NCI-H1092 treated with DMSO at 0.1 percent for 48 hours (cell line): ENCODE measurements at places on chromosomes 6 and 20.

DNA sequence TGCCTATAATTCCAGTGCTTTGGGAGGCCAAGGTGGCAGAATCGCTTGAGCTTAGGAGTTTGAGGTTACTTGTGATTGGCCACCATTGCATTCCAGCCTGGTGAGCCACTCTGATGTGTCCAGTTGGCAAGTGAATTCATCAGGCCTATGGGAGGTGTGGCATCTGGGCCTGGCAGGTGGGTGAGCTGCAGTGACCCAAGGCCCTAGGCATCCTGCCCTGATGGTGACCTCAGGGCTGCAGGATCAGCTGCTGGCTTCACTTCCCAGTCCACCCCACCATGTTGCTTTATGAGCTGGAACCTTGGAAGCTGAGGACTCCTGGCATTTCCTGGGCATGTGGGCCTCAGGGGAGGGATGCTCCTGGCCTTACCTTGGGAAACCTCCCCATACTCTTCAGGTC, 20.5 kb downstream of the RSPH9 start:
- no peak for DNase-seq

DNA sequence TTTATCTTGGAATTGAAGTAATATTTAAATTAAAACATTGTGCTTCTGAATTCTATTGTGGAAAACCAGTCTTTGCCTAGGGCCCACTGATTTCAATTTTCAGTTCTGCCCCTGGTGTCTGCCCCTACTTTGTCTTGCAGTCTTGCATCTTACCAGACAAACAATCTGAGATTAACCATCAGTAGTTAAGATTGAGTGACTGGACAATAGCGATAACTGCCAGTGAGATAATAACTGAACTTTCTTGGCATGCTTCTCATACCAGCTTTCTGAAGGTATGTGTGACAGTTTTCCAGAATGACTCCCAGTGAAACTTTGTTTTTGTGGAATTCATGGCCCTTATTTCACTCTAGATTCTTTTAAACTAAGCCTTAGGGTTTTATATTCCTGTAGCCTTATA, 53.5 kb downstream of the KCNQ5 start:
- no peak for DNase-seq

- no peak for DNase-seq
Observed at GRCh38 chr20:2244993-2245392, 50.8 kb upstream of the TGM3 start.

DNA sequence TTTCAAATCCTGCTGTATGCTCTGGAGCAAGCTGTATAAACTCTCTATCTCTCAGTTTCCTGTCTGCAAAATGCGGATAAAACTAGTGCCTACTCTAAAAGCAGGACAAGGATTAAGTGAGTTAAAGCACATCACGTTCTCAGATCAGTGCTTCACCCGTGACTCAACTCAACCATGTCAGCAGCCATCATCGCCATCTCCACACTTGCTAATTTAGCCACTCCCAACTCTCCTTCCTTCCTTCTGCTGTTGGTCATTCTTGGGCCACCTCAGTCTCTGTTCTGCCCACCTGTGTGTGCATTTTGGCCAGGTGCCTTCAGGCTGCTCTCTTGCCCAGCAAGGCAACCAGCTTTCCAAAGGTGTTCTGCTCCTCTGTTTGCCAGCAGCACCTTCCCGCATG, 260.0 kb upstream of the CDYL start:
- no peak for DNase-seq

DNA sequence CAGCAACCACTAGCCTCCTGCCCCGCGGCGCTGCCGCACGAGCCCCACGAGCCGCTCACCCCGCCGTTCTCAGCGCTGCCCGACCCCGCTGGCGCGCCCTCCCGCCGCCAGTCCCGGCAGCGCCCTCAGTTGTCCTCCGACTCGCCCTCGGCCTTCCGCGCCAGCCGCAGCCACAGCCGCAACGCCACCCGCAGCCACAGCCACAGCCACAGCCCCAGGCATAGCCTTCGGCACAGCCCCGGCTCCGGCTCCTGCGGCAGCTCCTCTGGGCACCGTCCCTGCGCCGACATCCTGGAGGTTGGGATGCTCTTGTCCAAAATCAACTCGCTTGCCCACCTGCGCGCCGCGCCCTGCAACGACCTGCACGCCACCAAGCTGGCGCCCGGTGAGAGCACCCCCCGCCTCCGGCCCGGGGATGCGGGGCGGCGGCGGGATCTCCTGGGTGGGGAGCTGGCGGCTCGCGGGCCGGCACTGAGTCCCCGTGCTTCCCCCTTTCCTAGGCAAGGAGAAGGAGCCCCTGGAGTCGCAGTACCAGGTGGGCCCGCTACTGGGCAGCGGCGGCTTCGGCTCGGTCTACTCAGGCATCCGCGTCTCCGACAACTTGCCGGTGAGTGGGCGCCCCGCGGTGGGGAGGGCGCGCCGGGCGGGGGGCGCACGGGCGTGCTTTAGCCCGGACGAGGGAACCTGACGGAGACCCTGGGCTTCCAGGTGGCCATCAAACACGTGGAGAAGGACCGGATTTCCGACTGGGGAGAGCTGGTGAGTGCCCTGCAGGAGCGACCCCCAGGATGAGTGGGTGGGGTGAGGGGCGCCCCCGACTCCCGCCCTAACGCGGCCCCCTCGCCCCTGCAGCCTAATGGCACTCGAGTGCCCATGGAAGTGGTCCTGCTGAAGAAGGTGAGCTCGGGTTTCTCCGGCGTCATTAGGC, 585 bp downstream of the PIM1 start:
- DNase-seq: peak; percentile 46
